ENCODE measurements at places on chromosomes 5 and 9.

- DNase-seq, result no peak
Measured at GRCh38 chr5:79578876-79579275, 33.4 kb upstream of the TENT2 start.

DNA sequence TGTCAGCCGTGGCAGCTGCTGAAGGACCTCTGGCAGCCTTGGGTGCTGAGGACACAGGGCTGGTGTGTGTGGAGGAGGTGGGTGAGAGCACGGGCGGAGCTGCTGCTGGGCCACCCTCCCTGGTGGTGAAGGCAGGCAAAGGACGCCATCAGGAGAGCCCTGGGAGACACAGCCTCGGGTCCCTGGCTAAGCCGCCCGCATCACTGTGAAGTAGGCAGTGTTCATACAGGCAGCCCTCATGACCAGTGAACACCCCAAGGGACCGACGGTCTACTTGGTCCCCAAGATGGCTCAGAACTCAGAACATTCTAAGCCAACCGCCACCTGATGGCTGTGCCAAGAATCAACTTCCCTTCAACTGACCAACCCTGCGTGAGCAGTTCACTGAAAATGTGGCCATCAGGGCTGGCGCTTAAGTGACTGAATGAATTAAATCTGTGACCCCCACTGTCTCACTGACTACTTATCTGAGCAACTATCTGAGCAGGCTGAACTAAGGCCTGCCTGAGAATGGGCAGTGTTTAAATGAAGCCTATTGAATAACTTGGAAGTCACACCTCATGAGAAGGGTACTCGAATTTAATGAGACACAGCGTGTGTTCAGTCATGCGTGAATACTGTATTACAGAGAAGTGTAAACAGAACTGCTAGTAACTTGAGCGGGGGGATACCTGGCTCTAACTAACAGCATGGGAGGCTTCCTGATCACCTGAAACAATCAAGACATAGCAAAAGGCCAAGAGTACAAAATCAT, 54.7 kb upstream of the SIMC1 start:
- DNase-seq, result no peak

DNA sequence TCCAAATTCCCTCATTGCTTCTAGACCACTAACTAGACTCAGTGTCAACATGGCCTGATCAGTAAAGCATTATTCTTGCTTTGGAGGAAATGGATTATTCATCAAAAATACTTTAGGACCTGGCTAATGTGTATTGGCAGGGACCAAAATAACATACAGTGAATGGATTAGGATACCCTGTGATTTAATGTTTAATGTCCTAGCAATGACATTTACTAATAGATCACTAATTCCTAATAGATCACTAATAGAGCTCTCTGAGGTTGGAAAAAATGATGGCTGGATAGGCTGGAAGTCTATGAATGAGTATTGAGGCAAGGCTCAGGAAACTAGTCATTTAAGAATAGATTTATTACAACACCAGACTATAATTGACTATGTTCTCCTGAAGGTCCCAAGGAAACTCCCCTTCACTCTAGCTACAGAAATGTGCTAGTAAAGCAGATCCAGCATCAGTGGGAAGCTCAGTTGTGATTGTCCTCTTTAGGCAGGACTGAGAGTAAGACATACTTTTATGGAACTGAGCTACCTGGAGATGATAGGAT, 46.1 kb upstream of the CHSY3 start:
- no peak for DNase-seq

GRCh38 chr5:54146916-54147315, 163.5 kb downstream of the ARL15 start:
- DNase-seq, result no peak

- DNase-seq, result no peak
Measured at GRCh38 chr5:60685700-60686099, 14.3 kb downstream of the DEPDC1B start.

DNA sequence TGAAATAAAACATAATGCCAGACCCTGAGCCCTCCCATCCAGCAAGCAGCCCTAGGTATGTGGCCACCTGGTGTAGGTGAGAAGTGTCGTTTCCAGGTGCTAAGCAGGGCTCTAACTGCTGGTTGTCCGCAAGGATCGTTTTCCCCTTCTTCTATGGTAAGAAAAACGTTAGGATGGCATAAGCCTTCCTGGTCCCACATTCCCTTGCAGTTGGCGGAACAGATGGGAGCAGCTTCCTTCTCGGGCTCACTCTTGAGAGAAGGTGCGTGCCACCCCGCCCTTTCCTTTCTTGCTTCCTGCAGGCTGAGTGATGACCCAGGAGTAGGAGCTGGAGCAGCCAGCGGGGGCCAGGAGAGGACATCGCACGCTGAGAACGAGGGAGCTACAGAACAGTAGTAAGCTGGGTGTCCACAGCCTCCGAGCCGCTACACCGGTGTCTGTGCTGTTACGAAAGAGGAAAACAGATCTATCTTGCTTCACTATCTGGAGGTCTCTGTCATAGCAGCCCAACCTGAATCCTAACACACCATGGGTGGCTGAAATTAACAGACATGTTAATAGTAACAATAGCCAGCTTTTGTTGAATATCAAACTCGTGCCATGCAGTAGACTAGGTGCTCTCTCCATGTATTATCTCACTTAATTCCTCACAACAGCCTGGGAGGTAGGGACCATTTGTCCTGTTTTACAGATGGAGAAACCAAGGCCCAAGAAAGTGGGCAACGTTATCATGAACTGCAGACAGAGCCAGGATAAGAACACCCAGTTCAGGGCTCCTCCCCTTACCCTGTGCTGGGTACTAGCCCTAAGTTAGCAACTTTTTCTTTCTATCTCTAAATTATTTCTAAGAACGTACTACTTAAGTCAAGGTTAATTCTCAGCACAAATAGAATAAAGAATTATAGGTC, 139.8 kb downstream of the COL23A1 start:
- DNase-seq, result no peak

DNA sequence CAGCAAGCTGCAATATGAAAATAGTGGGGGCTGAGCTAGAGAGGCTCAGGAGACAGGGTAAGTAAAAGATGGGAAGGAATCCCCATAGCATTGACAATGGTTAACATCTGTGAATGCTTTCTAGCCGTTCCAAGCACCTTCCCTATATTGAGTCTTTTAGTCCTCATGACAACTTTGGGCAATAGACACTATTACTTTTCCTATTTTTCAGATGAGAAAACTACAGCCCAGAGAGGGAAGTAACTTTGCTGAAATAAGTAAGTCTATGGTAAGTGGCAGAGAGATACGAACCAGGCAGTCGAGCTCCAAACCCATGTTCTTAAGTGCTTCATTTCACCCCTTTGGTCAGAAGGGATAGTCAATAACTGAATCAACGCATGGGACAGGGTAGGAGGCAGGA, 94.5 kb downstream of the COL23A1 start:
- DNase-seq, result no peak

DNA sequence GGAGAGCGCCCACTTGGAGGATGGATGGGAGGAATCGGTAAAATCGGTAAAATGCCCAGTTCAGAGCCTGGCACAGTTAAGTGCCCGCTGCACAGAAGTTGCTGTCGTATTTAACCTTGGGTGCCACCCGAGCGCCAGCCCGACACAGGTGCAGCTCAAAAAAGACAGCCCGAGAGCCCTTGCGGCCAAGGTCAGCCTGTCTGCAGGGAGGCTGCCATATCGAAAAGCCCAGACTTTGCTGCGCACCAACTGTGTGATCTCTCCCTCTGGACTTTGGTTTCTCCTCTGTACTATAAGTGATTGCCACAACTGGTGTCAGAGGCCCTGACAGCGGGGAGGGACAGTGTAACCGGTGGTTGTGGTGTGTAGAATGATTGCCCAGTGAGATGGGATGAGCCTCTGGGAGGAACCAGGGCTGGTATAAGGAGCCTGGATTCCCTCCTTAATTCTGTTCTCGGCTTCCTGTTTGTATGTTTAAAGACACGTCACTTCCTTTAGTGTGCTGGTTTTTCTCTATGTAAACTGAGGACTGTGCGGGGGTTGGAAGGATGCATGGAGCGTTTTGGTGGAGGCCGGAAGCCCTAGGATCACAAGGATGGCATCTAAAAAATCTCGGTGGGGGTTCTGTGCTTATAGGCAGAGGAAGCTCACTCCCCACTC, 792 bp downstream of the NTMT1 start:
- no peak for DNase-seq

DNA sequence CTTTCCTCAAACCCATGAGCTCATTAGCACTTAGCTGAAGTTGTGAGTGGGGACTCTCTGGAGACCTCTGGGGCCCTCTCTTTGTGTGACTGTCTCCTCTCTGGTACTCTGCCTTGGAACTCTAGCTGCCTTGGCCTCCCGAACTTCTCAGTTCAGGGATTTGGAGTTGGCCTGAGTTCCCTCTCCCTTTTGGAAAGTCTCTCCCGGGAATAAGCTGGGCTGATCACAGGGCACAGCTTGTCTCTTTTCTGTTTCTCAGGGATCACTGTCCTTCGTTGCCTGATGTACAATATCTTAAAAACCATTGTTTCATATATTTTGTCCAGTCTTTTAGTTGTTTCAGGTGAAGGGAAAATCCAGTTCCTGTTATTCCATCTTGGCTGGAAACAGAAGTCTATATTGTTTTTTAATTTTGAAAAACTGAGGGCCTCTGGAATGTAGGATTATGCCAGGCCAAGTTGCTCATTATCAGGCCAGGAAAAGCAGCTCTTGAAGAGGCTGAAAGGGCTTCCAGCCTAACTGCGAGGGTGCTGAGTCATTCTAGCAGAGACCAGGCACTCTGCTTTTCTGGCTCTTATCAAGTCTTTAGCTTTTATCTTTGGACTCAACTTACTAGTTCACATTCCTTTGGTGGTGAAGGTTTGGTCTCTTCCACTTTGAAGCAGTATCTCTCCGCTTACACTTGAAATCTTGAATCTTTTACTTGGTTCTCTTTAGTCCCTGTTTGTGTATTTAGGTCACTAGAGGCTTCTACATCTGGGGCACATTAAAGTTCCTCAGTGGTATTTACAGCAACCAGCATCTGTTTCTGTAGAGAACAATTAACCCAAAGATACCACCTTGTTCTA, 8.4 kb upstream of the RGS3 start:
- no peak for DNase-seq

GRCh38 chr9:133163504-133164172, at the start of gene GBGT1:
GBGT1 (minus strand) TSS chr9:133163914; CDS start chr9:133162412, 1,502 bp downstream.
- no peak for DNase-seq

- no peak for DNase-seq
Measured at GRCh38 chr9:22840641-22841040, 394.0 kb downstream of the DMRTA1 start.

Measured in stimulated activated CD8-positive, alpha-beta memory T cell treated with anti-CD3 and anti-CD28 coated beads, Interleukin-15, amount 100 ng/mL, for 24 hours (primary cell).